ENCODE measurements at places on chromosomes 6 and 20.

GRCh38 chr6:168956884-168957730, 296.5 kb downstream of the THBS2 start:
- no peak for DNase-seq

DNA sequence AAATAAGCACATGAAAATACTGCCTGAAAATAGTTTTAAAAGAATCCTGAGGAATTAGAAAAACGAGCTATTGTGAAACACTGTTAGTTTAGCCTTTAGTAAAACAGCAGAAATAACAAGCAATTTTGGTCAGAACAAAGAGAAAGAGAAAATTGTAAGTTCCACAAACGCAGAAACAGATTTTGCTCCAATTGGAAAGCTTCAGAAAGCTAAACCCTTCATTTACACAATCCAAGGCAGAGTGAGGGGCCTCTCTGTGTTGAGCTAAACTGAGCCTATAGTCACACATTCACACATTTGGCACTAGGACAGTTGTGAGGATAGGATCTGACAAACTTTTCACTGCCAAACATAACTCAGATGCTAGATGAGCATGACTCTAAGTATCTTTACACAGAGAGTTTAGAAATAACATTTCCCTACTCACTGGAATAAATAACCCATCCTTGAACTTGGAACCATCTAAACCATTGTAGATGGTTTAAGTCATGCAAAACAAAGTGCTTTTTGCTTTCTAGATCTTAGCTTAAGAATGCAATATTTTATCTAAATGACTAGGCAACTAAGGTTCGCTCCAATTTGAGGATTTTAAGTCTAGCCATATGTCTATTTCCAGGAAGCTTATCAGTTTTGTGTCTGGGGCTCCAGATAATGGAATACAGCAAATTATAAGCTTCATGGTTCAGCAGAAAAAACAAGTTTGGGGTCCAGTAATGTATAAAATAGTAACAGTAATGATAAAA, 122.6 kb downstream of the SGK1 start:
- DNase-seq, result no peak

DNA sequence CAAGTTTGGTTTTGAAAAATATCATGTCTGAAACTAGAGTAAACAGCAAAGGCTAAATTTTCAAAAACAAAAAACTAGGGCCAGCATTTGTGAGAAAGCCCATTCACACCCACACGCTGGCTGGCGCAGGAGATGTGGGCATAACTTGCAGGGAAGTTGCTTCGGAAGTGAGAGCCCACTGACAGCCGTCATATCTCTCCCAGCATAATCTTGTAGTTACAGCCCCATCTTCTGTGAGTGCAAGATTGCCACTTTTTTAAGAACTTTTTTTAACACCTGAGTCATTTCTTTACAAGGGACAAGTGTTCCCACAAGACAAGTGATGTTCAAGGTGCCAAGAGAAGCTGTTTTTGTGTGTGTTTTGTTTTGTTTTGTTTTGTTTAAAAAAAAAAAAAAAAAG, 212.5 kb upstream of the CNR1 start:
- DNase-seq, result no peak

DNA sequence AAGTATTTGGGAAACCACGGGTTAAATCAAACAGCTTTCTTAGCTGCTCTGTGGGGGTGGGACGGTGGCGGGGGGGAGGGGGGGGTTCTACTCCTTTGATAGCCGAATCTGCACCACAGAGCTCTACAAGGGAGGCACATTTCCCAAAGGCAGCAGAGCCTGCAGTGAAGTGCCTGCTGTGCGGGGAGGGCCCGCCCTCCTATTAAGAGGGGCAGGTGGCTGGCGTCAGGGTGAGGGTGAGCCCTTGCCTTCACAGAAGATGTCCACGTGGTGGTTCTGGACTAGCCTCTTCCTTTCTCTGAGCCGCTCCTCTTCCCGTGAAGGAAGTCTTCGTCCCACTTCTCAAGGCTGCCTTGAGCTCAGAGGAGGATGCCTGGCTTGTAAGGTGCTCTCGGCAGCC, 174.9 kb upstream of the THBS2 start:
- DNase-seq, result no peak

DNA sequence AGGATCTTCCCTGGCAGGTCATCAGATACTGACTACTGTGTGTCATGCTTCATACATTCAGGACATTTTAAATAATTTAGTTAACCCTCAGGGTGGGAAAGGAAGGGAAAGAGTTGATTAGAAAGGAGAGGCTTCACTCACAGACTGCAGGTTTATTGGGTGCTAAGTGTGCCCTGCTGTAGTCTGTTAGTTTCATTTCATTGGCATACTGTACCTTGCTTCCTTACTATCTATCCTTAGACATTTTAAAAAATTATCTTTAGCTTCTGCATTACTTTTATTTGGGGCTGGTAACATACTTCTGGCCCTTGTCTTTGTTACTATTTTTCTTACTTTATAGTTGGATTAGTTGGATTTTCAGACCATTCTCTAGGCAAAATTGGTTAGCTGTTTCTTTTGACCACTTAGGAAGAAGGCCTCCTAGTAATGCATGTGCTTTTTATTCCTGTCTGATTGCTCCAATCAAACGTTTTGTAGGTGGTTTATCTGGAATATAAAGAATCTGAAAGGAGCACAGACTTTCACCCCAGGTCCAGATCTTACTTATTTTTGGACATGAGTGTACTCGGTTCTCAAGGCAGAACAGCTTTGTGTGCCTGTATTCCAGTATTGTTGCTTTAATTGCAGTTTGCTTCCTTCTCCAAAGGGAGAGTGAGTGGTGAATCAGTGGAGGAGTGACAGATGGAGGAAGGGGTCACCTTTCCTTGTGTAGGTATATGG, 82.7 kb upstream of the PRDM1 start:
- no peak for DNase-seq

- DNase-seq, result no peak
These were observed 111.1 kb downstream of the TBC1D32 start for GRCh38 chr6:121223212-121223611.

DNA sequence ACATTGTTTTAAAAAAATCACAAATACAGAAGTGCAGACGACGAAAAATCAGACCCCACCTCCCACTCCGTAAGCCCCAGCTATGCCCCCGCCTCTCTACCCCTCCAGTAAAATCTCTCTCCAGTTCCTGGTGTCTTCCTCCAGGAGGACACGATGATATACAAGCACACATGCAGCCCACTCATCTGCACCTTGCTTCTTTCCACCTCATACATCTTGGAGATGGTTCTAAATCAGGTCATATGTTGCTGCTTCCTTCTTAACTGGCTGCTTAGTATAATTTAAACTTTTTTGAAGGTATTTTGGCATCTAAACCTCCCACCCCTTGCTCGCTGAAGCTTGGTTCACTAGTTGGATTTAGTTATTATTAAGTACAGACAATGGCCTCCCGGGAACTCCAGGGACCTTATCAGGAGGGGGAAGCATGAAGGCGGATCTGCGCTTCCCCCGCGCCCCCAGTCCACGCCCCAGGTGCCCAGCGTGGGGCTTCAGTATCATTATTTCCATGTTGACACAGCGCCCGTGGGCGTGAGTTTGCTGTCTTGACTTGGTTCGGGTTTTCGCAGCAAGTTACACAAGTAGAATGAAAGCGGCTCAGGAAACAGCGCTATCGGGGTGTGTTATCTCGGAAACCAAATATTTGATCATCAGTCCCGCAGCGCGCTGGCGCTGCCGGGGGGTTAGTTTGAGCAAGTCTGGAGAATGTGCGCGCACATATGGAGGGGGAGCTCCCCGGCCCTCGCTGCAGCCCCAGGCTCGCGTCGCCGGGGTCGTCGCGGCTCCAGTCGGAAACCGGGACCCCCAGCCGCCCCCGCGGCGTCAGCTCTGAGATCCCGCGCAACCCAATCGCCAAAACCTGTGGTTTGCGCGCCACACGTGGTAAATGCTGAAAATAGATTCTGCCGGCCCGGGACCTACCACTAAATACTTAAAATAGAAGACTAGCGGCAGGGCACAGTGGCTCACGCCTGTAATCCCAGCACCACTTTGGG, 2.3 kb downstream of the BMP7 start:
- no peak for DNase-seq

DNA sequence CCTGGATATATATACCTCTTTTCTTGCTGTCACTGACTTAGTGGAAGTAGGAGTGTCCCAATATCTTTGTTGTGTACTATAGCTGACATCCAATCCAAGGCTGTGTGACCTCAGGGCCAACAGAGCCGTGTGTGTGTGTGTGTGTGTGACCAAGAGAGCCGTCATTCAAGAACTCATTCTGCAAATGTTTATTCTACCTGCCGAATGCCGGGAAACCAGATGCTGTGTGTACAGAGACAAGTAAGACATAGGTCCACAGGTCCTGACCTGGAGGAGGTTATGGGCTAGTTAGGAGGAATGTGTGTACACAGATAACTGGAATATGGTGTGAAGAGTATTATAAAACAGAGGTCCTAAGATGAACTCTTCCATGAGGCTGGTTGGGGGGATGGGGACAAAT, 190.0 kb downstream of the DHX35 start:
- DNase-seq, result no peak

DNA sequence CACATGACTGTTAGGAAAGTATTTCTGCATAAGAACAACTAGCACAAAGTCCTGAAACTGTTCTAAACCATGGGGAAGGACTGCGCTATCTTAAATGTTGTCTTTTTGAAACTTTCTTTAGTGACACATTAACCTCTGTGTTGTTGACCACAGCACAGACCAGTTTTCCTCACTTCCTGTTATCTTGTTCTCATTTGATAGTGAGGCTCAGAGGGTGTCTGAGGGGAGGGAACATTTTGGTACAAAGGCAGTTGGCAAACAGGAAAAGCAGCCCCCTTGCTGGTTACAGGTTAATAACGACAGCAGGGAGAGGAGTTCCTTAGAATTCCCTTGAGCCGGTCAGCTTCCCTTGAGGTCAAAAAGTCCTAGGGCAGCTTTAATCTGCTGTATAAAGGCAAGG, 143.5 kb upstream of the BMP2 start:
- no peak for DNase-seq

DNA sequence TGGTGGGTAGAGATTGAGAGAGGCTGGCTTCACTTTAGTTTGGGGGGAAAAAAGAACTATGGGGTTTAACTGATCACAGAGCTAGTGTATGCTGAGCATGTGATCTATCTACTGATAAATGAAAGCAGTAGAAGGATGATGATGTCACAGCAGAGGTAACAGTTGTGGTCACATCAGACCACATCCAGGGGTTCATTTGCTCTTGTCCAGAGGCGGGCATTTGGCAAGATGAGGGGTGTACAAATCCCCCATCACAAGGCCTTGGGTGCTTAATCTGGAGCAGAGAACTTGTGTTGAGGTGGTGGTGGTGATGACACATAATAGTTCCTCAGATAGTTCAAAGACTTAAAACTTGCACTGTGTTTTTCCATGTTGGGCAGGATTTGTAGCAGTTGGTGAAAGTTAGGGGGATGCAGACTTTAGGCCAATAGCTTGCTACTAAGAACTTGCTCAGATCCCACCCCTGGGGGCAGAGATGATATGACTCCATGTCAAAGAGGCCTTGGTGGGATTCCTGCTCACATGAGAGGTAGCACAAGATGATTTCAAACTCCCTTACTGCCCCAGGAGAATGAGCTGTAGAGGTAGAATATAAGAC, 63.4 kb downstream of the PRDM1 start:
- no peak for DNase-seq

DNA sequence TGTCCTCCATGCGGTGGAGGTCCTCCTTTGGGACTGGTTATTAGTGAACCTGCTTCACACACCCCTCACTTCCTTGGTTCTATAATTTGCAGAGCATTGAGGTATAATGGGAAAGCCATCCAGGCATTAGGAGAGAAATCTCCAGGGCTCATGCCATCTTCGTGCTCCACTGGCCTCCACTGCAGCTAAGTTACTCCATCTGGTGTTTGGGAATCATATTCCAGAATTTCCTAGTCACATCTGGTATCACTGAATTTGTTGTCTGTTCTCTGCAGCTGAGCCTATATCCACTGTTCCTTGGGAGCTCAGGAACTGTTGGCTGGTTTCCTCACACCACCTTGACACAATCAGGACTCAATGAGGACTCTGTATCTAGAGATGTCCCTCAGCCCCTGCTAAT, 173.0 kb upstream of the TSHZ2 start:
- DNase-seq, result no peak

DNA sequence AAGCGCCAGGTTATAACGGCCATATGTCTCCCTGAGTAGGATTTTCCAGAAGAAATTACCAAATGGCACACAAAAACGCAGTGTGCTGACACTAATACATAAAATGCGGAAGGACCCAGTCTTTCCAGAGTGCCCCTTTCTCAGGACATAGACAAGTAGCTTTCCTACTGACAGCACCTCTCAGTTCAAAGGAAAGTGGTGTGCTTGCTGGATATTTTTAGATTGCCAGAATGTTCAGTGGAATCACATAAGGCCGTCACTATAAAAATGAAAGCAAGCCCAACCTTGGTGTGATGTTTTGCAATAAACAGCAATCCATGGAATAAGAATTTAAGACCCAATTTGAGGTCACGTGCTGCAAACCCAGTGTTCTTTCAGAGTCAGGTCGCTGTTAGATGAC, 135.5 kb upstream of the AGPAT4 start:
- DNase-seq, result no peak

DNA sequence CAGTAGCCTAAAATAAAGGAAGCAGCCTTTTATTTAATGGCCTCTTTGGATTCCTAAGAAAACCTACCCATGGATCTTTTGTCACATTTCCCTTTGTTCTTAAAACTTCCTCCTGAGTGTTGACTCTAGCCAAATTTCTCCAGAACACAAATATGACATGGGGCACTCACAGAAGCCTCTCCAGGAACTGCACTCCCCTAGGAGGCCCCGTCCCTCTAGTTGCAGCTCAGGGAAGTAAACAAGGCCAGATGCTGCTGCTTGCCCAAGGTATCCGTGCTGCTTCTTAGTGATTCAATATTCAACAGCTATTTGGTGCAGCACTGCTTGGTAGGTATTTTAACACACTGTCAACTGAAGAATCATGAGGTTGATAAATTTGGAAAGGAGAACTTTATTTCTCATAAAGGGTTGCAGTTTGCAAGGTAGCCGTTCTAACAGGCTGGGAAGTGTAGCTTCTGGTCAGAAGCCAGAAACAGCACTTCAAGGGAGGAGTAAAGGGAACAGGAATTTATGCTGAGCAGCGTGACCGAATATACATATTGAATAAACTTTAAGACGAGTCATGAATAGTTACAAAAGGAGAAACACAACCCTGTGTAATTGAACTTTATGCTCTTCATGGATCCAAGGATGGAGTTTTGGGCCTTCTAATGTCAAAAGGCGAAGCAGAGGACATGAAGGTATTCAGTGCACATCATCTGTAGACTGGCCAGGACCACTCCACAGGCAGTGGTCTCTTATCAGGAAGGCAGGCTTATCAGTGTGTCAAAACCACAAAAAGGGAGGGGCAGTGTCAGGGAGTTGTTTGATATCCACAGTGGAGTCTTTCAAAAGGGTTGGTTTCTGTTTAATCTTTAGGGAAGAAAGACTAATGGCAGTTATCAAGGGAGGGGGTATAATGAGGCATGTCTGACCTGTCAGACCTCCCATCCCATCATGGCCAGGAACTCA, 63.3 kb downstream of the CD24 start:
- DNase-seq, result no peak

DNA sequence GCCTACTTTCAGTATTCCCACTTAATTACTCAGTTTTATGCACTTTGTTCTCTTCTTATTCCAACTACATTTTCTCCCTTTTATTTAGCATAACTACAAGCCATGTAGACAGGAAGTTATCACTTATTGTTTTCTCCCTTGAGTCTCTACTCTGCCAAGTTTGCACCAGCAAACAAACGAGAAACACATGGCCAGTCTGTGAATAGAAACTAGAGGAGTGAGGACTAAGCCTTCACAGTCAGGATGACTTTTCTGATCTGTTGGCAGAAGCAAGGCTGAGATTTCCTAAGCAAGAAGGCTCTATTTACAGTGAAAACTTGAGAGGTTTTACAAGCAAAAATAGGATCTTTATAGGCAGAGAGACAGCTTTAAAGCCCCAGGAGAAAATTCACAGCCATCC, 69.8 kb upstream of the TINAG start:
- no peak for DNase-seq

GRCh38 chr6:93238632-93239031, 180.7 kb downstream of the EPHA7 start:
- DNase-seq, result no peak
